ENCODE measurements at places on chromosomes 11 and 22.

DNA sequence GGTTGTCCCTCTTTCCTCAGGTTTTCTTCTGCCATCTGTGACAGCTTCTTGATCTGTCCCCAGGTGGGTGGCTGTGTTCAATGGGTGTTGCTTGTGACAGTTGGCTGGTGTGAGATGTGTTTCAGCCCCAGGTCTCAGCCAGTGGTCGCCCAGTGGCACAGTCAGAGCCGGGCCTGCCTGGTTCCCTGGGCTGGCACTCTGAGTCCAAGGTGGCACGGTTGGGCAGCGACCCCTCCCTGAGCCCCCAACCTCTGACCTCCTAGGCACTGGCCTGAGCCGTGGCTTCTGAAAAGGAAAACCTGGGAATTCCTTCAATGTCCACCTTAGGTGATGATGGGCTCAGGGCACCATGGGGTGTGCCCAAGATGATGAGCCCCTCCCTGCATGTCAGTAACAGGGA lies 14.0 kb upstream of the PRODH start:
- DNase-seq: no peak

- no peak for DNase-seq
Observed at GRCh38 chr11:31797190-31798056, 13.7 kb downstream of the PAX6 start.

- DNase-seq: peak; percentile 40
Observed at GRCh38 chr11:44634401-44635281, 69.2 kb downstream of the CD82 start.

DNA sequence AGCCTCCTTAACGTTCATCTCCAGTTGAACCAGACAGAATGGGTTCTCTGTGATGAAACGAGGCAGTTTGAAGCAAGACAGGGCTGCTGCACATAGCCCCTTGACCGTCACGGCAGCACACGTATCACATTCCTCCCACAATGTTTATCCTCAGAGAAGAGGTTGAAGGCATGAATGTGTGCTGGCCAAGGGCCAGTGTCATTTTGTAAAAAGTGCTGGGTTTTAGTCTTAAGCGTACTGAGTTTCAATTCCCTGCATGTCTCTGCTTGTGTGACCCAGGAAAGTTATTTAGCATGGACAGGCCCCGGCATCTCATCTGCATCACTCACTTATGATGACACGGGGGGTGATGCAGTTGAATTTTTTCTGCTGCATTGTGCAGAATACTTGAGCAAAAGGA lies 31.6 kb downstream of the TTC12 start:
- no peak for DNase-seq

DNA sequence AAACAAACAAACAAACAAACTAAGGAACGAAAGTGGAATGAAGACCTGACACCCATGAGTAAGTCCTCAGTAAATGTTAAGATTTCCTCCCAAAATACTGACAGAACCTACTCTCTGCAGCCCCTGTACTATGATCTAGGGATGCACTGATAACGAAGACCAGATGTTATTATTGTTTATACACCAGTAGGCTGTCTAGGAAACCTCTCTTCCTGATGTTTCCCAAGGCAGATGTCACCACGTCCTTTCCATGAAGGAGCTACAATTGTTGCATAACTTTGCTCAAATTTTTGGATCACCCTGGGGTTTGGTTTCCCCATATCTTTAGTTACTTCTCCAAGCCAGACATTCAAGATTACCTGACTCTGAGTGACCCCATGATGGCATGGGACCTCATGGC lies 340.7 kb downstream of the MIAT start:
- DNase-seq: no peak

- no peak for DNase-seq
Observed at GRCh38 chr11:123111465-123111864, 49.5 kb upstream of the HSPA8 start.

GRCh38 chr11:23990346-23991164 lies 506.3 kb upstream of the LUZP2 start:
- DNase-seq: no peak

GRCh38 chr11:118411530-118411929 lies 10.1 kb downstream of the ATP5MG start:
- DNase-seq: no peak

- DNase-seq: peak; percentile 35
Observed at GRCh38 chr11:2258501-2259465, 11.6 kb downstream of the ASCL2 start.

DNA sequence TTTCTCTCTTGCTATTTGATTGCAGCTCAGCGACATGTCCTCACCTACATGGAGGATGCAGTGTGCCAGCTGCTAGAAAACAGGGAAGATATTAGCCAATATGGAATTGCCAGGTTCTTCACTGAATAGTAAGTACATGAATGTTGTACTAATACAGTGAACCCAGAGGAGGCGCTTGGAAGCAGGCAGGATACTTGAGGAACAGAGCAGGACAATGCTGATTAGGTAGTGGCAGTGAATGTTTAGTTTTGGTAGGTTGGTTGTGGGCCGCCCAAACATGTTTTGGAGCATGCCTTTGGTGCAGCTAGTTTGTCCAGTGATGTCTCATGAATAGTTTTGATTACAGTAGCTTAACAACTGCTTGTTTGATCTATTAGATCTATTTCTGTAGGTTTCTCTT lies 50.6 kb downstream of the CSTPP1 start:
- DNase-seq: no peak

DNA sequence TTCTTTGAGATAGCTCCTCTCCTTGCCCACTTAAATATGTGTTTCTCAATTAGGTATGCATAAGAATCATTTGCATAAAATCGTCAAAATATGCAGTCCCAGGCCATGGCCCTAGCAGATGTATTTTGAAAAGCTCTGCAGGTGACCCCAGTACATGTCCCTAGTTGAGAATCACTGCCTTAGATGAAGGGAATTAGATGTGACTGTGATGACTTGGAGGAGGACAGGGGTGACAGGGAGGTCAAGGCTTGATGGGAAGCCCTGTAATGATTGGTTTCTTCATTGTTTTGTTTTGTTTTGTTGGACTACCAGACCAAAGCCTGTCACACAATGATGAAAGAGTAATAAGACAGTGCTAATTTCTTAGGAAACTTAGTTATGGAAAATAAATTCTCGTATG lies 74.4 kb downstream of the TNRC6B start:
- DNase-seq: no peak

DNA sequence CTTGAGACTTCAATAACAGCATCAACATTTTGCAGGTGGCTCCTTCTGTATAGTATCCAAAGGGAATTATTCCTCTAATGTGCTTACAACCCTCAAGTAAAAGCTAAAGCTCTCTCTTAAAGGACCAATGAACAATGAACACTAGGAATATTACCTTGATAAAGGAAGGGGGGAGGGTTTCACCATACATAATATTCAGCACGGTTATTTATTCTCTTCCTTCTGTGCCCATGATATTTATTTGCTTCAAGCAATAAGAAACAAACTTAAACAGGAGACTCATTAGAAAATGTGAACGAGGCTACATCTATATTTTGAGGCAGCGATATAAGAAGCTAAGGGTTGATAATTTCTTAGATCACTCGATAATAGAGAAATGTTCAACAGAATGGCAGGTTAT lies 21.2 kb downstream of the BLID start:
- DNase-seq: no peak

DNA sequence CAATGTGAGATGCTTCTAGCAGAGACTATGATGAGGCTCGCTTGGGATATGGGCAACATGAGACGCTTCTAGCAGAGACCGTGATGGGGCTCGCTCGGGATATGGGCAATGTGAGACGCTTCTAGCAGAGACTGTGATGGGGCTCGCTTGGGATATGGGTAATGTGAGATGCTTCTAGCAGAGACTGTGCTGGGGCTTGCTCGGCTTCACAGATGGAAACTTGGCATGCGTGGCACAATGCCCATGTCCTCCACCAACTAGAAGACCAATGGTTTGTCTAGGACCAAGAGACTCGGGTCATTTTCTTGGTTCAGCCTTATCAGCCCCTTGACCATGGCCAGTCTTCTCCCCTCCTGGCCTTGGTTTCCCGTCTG lies 7.1 kb downstream of the MYEOV start:
- no peak for DNase-seq

DNA sequence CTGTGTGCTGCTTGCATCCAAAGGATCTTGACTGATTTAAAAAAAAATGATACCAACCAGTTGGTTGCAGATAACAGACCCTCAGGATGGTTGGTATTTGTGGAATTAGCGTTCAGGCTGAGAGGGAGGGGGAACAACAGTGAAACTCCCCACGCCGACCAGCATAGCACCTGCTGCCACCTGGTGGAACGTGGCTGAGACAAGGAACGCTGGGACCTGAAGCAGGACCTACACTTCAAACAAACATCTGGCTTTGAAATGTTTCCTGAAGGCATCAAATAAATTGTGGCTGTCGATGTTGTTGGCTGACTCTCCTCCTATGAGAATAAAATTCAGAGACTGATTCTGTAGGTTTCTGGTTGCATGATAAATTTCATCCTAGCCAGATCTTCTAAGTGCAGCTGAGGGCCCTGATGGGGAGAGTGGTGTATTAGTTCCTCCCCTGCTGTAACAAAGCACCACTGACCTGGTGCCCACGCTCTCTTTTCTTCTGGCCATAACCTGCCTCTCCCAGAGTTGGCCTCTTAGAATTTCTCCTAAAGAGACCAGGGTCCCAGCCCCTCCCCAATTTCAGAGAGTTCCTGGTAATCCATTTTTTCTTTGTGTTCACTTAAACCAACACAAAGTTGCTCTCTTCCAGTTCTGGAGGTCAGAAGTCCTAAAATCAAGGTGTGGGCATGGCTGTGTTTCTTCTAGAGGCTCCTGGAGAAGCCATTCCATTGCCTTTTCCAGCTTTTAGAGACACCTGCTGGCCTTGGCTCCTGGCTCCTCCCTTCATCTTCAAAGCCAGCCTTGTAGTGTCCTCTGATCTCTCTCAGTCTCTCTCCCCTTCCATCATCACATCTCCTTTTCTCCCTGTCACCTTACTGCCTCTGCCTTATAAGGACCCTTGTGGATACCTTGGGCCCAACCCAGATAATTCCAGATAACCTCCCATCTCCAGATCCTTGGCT lies 17.3 kb downstream of the APOL2 start:
- DNase-seq: peak; percentile 68

DNA sequence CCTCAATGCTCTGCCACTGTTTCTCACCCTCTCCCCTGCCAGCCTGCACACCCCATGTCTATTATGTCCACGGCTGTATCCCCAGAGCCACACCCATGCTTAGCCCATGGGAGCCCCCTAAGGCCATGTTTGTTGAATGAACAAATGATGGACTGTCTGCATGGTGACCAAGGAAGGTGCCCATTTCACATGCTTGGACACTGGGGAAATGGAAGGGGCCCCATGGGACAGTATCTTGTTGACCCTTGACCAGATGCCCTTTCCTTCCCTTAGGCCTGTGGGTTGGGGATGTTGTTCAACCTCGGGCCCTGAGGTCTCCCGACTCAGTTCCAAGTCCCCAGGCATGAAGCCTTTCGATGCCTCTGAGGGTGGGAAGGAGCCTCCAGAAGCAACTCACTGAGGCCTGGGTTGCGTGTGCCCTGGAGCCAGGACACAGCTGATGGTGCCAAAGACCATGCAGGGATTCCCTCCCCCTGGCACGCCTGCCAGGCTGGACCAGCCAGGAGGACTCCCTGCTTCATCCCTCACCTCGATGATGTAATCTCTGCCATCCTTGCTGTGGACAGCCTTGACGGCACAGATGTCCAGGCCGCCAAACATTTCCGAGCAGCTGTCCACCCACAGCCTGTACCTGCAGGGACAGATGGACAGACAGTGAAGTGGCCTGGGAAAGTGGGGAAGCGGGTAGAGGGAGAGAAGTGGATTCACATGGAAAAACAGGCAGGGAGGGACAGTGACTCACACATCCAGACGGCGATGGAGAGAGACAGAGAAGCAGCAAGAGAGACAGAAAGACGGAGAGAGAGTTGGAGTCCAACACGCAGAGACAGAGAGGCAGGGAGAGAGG lies 58.9 kb downstream of the FBXO7 start:
- no peak for DNase-seq

DNA sequence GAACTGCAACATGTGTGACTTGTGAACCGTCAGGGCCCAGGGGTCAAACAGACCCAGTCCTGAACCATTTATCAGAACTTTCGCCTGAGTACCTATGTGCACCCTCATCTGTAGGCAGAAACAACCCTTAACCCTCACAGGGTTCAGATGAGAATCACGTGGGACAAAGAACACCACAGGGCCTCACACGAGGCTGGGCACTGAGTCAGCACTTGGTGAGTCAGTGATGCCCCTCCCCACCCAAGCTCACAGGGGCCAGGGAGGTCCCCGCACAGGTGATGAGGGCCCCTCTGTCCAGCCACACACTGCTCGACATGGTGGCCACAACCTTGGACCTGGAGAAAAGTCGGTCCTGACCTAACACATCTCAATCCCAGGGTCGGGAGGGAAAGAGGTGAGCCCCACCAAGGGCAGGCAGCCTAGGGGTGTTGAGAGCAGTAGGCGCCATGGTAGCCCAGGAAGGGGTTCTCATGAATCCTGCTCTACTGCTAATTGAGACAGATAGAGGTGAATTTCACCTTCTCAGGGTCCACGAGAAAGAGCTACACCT lies 176.4 kb downstream of the SHANK2 start:
- no peak for DNase-seq

- peak; percentile 30 for DNase-seq
Observed at GRCh38 chr11:69357458-69358397, 63.8 kb downstream of the MYEOV start.

GRCh38 chr11:132072044-132072857 lies 701.8 kb downstream of the NTM start:
- no peak for DNase-seq

DNA sequence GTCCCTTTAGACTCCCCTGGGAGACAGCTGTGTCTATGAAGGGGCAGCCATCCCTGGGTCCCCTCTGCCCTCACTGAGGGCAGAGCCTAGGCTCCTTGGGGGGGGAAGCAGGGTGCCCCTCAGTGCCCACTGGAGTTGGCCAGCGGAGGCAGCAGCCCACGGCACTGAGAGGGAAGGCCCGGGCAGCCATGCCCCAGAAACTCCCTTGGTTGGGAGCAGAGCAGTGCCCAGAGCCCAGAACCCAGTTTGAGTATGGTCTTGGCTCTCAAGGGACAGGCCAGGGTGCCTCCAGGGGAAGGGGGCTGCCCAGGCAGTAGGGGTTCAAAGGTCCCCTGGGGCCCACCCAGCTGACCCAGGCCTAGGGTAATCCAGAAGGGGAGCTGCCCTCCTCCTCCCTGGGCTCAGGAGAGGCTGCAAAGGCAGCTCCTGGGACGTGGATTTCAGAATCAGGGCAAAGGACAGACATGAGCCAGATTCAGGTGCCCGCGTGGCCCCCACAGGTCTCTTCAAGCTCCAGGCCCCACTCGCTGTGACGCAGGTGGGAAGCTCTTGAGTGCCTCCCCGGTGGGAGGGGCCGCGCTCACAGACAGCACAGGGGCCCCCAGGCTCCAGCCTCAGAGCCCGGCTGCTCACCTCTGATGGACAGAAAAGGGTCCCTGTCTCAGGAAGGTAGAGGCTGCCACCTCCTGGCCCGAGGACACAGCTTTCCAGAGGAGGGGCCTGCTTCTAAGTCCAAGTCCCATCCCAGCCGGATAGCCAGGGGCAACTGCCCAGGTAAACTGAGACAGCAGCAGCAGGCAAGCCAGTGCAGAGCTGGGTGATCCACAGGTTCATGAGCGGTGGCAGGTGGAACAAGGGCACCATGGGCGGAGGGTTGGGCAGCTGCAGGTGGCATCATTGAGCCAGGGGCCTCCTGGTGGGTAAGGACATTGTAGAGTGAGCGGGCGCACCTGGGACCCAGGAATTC lies 2.6 kb downstream of the C11orf21 start:
- peak; percentile 54 for DNase-seq

Data from activated CD8-positive, alpha-beta memory T cell treated with anti-CD3 and anti-CD28 coated beads, Interleukin-2, amount 10 ng/mL, durations not matched to agents 7 days and 5 days (primary cell).